ENCODE measurements at places on chromosomes 3 and 15.

DNA sequence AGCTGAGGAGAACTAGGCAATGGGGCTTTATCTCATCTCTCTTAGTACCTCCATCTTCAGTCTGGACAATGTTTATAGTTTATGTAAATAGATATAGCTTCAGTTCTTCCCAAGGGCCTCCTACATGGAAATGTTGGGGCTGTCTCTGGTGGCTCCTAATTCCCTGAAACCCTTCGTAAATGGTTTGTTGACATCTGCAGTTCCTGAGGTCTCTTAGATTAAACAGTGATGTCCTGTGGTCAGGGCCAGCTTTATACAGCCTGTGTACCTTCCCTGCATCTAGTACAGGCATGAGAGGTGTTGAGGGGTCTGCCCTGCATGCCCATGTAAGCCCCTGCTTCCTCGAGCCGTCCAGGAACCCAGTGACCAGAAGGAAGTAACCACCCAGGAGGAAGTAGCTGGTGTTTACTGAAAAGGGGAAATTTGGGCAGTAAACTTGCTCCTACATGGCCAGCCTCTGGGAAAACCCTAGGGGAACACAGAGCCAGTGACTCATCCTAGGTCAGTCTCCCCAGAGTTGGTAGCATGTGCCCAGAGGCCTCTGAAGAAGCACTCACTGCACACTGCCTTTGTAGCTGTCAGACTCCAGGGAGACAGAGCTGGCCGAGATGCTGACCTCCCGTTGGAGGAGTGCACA, 4.7 kb upstream of the TBC1D2B start:
- no peak for DNase-seq

- no peak for DNase-seq
These were observed 34.2 kb downstream of the HMCES start for GRCh38 chr3:129312671-129313414.

GRCh38 chr3:127363171-127363570, 75.3 kb upstream of the PRR20G start:
- DNase-seq, result no peak

DNA sequence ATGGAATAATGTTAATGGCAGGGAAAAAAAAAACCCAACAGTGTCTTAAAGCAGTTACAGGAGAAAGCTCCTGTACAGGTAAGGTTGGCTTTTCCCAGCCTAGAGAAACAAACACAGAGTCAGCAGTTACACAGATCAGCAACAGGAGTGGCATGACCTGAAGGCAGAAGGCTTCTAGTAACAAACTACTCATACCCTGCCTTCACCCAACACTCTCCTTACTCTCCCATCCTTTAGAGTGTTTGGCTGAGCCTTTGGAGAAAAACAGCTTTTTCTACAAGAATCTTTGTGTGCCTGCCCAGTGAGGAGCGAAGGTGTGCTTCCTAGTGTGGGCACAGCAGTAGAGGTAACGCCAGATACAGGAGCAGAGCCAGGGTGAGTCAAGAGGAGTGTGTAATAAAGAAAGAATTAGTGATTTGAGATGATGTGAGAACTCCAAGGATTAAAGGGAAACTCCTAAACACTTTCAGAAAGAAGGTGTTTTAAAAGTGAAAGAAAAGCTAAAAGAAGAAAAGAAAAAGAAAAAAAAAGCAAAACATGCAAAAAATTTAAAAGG, 152.7 kb downstream of the POLR2M start:
- DNase-seq, result no peak
